ENCODE measurements at places on chromosomes 12 and 14.

GRCh38 chr12:119990382-119990874, 1.4 kb downstream of the BICDL1 start:
- no peak for DNase-seq

- DNase-seq, result no peak
These were observed 95.8 kb downstream of the STXBP6 start for GRCh38 chr14:24954037-24954699.

DNA sequence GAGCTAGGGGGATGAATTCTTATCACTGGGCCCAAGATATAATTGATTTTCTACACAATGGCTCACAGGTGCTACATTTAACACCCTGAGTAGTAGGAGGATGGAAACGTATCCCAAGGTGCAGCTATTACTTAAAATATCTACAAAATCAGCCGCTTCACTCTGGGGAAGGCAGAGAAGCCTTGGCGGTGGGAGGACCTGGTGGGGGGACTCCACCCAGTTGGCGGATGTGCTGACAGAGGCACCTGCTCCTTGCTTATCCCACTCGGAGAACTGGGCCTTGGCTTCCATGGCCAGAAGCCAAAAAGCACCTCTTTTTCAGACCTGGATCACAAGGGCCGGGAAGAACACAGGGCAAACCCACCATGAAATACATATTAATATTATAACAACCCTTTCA, 106.3 kb downstream of the OTX2 start:
- no peak for DNase-seq

DNA sequence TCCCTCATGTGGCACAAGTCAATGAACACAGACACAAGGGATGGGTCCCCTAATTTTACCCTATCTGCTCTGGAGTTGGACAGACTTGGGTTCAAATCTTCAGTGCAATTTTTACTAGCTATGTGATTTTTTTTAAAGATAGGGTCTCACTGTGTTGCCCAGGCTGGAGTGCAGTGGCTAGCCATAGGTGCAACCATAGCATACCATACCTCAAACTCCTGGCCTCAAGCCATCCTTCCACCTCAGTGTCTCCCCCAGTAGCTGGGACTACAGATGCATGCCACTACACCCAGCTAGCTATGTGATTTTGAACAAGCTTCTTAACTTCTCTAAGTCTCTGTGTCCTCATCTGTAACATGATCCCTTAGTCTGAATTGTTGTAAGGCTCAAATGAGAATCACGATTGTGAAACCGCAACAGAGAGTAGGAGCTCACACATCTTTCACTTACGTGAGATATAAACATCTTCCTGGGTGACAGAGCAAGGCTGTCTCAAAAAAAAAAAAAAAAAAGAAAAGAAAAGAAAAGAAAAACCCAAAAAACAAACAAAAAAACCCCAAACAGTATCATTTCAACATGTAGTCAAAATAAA, 4.7 kb downstream of the CALCOCO1 start:
- no peak for DNase-seq

- DNase-seq, result no peak
These were observed 26.8 kb upstream of the TOMM20L start for GRCh38 chr14:58368956-58369355.

DNA sequence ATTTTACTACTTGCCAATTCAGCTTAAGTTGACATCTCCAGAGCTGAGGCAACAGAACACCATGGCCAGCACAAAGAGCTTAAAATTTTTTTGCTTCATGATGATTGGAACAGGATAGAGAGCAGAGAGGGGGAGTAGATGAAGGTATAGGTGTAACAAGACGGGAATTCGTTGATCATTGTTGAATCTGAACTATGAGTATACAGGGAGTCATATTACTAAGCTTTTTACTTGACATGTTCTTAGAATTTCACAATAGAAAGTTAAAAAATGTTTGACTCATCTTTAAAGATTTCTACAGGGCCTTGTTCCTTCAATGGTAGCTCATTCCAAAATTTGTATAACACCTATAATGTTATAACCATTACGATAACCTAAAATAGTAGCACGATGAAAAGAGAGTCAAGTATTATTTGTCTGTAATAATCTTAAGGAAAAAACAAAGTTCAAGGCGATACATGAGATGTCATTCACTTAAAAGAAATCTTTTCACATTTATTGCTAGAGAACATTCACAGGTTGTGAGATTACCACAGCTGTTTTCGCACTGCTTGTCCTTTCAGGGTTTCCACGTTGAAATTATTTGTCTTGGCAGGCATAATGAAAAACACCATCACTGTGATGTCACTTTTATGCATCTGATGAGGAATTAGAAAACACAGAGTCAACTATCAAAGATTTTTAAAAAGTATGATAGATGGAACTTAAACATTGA, 33.9 kb downstream of the SPX start:
- DNase-seq, result no peak

DNA sequence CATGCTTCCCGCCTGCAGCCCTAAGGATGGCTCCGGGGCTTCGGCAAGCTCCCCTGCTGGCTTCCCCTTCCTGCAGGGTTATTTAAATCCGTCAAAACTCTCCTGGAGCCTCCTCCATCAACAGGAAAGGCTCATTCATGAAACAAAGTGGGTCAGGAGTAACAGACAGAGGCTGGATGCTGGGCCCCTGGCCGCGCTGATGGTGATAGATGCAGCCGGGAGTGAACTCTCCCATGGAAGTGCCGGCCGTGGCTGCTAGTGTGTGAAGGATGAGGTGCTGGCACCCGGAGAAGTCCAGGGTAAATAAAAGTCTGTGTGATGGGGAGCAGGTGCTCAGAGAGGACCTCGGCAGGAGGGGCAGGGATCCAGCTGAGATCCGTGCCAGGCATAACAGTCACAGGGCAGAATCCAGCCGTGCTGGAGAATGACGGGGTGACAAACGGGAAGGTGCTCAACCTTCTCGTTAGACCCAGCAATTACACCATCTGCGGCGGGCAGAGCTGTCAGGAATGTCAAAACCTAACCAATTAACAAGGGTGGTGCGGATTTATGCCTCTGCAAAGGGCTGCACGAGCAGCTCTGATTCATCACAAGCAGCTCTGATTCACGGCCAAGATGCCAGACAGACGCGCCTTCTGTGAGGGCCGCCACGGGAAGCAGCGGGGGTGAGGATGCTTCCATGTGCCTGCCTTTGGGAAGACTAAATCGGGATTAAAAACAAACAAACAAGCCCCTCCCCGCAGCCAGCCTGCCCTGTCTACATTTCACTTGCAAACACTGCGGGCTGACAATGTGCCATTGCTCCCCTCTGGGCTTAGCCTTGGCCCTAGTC, 55.6 kb downstream of the SYNE3 start:
- DNase-seq, result no peak

- DNase-seq, result no peak
These were observed 35.8 kb upstream of the PRKAB1 start for GRCh38 chr12:119631930-119632678.

GRCh38 chr14:20512177-20512905, 7.0 kb downstream of the RNASE10 start:
- no peak for DNase-seq

DNA sequence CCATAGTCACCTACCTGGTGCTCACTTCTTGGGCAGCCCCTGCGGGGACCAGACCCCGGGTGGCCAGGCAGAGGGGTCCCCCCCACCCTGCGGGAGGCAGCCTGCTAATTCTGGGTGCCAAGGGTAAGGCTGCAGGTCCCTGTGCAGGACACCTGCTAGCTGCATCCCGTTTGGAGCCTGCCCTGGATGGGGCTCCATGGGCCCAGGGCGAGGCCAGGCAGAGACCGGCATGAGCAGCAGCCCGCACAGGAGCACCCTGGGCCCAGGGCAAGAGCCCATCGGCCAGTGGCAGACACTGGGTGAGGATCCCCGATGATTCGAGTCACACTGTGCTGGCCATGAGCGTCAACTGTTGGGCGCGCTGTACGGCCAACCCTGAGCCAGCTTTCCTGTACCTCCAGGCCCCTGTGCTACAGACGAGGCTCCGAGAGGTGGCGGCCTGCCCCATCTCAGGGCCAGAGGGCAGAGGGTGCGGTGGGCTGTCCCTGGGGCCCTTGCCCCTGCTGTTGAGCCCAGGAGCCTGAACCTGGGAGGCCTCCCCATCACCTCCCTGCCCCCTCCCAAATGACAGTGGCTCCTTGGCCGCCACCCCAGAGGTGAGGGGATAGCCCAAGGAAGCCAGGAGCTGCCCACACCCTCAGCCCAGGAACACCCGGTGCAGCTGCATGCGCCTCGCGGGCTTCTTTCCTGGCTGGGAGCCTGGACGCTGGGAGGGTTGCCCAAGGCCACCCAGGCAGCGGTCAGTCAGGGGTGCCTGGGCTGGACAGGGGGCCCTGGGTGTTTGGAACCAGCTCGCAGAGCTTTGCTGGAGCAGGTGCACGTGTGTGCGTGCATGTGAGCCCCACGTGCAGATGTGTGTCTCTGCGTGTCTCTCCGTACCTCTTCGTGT, 47.7 kb downstream of the CYP46A1 start:
- no peak for DNase-seq

DNA sequence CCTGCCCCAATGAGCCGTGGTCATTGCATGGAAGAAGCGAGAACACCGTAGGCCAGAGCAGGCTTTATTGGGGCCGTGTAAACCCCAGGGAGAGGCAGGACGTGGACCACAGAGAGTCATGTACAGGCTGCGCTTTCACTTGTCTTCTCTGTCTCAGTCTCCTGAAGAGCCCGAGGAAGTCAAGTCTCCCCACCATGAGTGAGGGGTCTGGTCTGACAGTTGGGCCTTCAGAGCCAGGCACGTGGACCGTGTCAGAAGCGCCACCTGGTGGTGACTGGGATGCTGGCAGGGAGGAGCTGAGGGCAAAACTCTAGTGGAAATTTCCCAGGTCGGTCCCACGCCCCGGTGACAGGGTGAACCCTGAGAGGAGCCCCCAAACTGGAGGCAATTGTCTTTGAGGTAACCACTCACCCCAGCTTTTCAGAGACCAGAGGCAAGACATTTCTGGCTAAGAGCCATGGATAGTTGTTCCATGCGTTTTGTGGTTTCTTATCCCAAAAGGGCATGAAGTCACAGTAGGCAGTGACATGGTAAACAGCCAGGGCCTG, 17.4 kb downstream of the RPS6KL1 start:
- peak; percentile 52 for DNase-seq

- no peak for DNase-seq
These were observed 68.1 kb downstream of the ITPK1 start for GRCh38 chr14:93047661-93048060.

- DNase-seq, result no peak
These were observed 24.8 kb downstream of the TBX5 start for GRCh38 chr12:114381177-114381576.

GRCh38 chr14:75896341-75896740, 85.5 kb downstream of the TGFB3 start:
- DNase-seq, result no peak

DNA sequence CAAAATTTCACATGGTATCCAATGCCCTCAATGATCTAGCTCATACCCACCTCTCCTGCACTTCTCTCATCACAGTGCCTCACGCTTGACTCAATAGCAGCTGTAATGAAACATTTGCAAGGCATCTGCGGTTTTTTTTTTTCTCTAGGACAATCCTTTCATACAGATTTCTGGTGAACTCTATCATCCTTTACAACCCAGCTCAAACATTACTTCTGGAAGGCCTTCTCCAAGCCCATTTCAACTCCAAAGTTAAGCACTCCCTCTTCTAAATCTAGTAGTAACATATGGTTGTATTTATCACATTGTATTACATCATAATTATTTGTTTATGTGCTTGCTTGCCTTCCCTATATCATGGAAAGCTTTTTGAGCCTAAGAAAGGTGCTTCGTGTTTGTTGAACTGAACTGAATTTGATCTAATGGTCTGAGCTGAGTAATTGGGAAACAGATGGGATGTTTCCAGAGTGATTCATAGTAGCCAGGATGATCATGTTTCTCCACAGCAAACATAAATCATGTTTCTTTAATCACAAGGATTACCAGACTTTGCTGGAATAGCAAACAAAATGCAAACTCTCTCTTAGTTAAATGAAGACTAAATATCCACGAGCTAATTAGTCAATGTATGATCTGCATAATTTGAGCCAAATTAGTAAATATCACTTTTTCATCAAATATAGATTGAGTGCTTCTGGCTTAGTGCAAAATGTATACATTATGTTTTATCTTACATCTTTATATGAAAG, 14.3 kb downstream of the CFL2 start:
- no peak for DNase-seq

- no peak for DNase-seq
These were observed 133.5 kb upstream of the HIF1A start for GRCh38 chr14:61561657-61562276.

- DNase-seq, result no peak
These were observed 233.8 kb downstream of the CACNA1C start for GRCh38 chr12:2286461-2287131.

DNA sequence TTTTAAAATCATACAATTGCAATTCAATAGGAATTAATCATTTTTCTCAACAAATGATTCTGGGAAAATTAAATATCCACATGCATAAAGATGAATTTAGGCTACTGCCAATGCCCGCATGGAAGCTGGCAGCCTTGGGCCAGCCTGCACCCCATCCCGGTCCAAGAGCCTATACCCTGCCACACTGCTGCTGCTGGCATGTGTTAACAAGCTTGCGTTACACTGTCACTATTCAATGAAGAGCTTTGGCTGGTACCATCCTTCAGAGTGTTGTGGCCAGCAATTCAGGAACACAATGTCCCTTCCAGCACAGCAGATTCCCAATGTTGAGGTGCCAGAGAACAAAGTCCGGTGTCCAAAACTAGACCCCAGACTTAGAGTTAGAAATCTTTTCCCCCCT, 13.6 kb upstream of the TAS2R14 start:
- no peak for DNase-seq

DNA sequence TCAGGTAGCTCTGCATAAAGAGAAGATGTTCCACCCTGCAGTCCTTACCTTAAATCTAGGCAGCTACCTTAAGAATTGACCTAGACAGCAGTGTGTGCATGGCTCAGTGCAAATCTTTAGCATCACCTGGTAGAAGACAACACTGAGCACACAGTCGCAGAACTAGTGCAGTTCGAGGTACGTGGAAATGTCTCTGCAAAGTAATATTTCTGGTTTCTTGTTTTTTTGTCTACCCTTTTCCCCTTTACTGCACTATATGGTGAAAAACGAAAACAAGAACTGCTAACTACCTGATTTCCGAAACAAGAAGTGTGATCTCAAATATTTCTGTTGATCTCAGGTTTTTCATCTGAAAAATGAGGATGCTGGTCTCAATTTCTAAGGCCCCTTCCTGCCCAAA, 82.5 kb downstream of the ETV6 start:
- no peak for DNase-seq

GRCh38 chr12:19390051-19390598, 49.2 kb upstream of the AEBP2 start:
- DNase-seq, result no peak

- no peak for DNase-seq
These were observed 380.1 kb downstream of the RAD51B start for GRCh38 chr14:68199554-68200151.

DNA sequence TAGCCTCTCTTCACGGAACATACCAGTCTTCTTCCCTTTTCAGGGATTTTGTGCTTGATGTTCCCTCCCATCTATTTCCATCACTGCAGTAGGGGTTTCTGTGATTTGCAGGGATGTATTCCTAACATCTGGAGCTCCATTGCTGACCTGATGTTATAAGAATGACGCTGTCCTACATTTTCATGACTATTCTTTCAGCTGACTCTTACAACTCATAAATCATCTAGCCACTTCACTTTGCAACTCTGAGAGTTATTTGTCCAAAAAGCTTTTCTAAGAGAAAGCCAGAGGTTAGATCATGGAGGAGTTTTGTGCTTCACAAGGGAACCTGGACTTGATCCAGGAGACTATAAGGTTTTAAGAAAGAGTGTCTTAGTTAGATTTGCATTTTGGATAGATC, 116.6 kb upstream of the FAR2 start:
- DNase-seq, result no peak
